ENCODE measurements at places on chromosomes 12 and 14.

GRCh38 chr14:100076133-100076532, 10.9 kb downstream of the EVL start:
- DNase-seq: no peak

GRCh38 chr12:92446083-92446460, 256.7 kb upstream of the PLEKHG7 start:
- DNase-seq: no peak

DNA sequence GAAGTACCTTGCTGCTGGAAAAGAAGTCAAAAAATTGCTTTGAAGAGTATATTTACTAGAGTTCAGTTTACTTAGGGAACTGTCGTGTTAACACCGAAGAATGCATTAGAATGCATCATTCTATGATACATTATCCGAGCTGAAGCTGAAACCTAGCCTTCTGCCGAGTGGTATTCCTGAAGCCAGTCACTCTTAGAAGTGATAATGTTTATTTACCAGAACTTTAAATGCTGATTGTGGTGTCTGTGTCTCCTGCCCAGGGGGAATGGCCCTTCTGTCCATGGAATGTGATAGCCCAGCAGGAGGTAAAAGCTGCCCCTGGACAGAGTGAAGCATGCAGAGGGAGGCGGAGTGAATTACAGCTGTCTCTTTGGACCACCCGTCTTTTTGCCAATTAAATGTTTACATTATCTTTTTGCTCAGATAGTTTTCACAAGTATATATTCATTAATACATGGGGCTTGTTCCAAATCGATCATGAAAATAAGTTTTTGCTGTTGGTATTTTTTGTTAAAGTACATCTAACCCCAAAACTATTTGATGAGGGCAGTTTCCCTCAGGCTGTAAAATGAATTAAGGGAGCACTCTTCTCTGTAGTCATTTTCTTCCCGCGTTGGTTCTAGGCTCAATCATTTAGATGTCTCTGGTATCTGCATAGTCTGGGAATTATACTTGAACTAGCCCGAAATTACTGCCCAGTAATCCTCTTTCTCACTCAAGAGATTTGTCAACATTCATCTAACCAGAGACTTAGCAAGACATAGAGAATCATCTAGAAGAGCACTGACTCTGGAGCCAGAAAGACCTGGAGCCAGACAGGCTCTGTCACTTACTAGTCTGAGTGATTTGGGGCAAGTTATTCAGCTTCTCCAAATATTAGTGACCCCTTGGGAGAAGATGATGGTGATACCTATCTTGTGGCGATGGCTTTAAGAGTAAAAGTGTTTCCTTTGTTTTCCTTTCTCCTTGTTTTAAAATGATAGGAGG, 147.6 kb downstream of the CRADD start:
- DNase-seq: no peak

- DNase-seq: no peak
Measured at GRCh38 chr14:52944254-52944653, 6.6 kb downstream of the FERMT2 start.

Data from dorsolateral prefrontal cortex (tissue), 122 donors.